Endothelial cell of umbilical vein (primary cell): ENCODE measurements at places on chromosomes 6 and 20. TPM values are rescaled to one million over a fixed set of nuclear protein-coding genes. Genes with fewer than 3 reads are reported as not detected.
A peak's percentile ranks its signal among the peaks of the same experiment; 100 is the strongest.

DNA sequence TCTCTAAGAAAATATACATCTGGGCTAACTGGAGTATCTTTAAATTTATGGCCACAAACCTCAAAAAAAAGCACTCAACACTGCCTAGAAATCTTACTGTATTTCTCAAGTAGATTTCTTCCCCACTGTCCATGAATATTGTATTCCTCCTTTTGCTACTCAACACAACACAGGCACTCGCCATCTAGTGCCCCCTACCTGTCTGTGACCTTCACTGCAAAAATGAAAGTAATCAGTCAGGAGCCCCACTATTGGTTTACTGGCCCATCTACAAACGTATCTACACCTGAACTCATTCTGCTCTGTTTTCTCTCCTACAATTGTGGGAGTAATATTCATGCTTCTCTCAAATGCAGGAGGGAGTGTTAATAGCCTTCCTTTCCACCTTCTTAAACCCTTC is 58.3 kb downstream of the LY86 start:
- DNase-seq, result no peak
- H3K4me1 ChIP-seq, result no peaks in the 10 kb centered on the region
- no peak overlapping the region for H3K27ac ChIP-seq
- no peaks in the 10 kb centered on the region for H3K27me3 ChIP-seq
- H3K36me3 ChIP-seq, result no peaks in the 10 kb centered on the region

GRCh38 chr6:4478098-4478497 is 298.1 kb upstream of the CDYL start:
- H3K27ac ChIP-seq, result no peak overlapping the region
- DNase-seq, result no peak
- H3K36me3 ChIP-seq, result no peaks in the 10 kb centered on the region

DNA sequence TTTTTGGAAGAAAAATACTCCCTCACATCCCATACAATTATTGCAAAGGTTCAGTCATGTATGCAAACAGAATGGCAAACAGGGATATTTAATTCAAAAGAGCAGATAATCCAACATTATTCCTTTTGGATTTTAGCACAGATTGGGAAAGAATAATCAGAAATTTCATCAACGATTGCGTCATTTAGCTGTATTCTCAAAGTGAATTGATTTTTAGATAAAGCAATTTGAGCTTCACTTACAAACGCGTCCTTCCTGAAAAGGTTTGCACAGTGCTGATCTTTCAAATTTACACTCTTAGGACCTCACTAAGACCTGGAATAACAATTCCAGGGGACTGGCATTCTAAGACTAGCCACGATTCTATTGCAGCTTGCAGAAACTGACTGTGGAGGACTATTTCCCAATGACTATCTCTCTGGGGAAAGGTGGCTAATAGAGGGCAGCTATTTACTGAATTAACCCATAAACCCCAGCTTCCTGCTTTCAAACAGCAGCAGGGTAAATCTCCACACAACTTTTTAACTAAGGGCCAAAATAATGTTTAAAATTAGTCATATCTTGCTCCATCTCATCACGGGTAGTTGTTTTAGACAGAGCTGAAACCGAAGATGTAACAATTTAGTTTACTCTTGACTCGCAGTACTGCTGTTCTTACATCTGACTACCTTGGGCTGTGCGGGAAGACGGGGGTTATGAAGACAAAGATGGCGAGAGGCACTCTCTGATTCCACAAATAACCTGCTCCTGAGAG is 131.2 kb upstream of the FAM184A start:
- no peaks in the 10 kb centered on the region for H3K36me3 ChIP-seq
- no peaks in the 10 kb centered on the region for H3K4me1 ChIP-seq
- DNase-seq, result no peak
- no peaks in the 10 kb centered on the region for H3K27me3 ChIP-seq
- H3K27ac ChIP-seq, result no peak overlapping the region

DNA sequence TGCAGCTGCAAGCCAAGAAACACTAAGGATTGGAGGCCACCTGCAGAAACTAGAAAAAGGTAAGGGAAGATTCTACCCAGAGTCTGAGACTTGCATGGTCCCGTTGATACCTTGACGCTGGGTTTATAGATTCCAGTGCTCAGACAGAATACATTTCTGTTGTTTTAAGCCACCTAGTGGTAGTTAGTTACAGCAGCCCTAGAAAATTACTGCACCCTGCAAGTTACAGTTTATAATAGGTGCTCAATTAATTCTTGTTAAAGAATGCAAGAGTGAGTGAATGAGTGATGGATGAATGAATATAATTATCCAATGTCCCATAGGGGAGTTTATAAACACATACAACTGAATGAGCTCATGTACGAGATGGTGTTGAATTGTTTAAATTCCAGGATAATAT is 453.1 kb upstream of the SLC35B3 start:
- H3K27me3 ChIP-seq, result no peaks in the 10 kb centered on the region
- no peak for DNase-seq
- no peak overlapping the region for H3K27ac ChIP-seq
- no peak overlapping the region for H3K4me3 ChIP-seq

- no peak overlapping the region for H3K4me3 ChIP-seq
- H3K27ac ChIP-seq, result no peak overlapping the region
- H3K36me3 ChIP-seq, result no peaks in the 10 kb centered on the region
- no peaks in the 10 kb centered on the region for H3K27me3 ChIP-seq
- peaks cover 45% of the 10 kb centered on the region for H3K4me1 ChIP-seq
These were observed 179.7 kb upstream of the MYLIP start for GRCh38 chr6:15948930-15949900.

- H3K27ac ChIP-seq, result no peak overlapping the region
- H3K36me3 ChIP-seq, result no peaks in the 10 kb centered on the region
- H3K27me3 ChIP-seq, result no peaks in the 10 kb centered on the region
- H3K4me1 ChIP-seq, result peaks cover 7% of the 10 kb centered on the region
These were observed 208.3 kb upstream of the NT5E start for GRCh38 chr6:85241498-85242052.

DNA sequence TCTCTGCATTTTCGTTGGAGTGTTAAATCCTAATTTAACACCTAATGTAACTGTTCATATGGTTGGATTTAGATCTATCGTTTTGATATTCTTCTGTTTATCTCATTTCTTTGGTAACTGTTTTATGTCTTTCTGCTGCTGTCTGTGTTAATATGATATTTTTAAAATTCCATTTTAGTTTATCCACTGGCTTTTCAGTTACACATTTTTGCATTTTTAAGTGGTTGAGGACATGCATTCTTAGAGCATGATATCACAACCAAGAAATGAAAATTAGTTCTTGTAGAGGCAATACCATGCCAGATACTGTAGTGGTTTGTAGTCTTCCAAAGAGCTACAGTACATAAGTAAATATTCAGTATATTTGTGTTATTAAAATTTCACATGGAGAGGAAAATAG is 58.6 kb downstream of the LIN28B start:
- no peak overlapping the region for H3K27ac ChIP-seq
- H3K27me3 ChIP-seq, result no peaks in the 10 kb centered on the region
- H3K4me3 ChIP-seq, result no peak overlapping the region
- peaks cover 4% of the 10 kb centered on the region for H3K4me1 ChIP-seq

GRCh38 chr6:137658287-137658686 is 164.1 kb upstream of the OLIG3 start:
- no peak for DNase-seq
- no peak overlapping the region for H3K4me3 ChIP-seq
- no peaks in the 10 kb centered on the region for H3K4me1 ChIP-seq
- H3K27me3 ChIP-seq, result peaks cover 3% of the 10 kb centered on the region
- no peak overlapping the region for H3K27ac ChIP-seq

DNA sequence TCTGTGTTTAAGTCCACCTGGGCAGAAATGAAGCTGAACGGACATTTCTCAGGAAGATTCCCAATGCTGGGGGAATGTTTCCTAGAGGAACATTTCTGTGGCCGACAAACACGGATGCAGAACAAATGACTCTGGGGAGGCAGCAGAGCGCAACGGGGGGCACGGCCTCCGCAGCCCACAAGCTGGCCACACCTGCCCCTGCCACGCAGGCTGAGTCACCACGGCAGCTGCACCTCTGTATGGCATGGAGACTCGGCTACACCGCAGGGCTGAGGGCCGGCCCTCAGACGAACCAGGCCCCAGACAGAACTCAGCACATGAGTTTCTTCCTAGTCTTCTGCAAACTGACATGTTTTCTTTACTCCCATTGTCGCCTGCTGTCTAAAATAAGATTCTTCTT is 10.0 kb upstream of the PRR18 start:
- no peak overlapping the region for H3K4me3 ChIP-seq
- no peaks in the 10 kb centered on the region for H3K4me1 ChIP-seq
- no peak overlapping the region for H3K27ac ChIP-seq
- DNase-seq, result no peak
- H3K36me3 ChIP-seq, result no peaks in the 10 kb centered on the region

DNA sequence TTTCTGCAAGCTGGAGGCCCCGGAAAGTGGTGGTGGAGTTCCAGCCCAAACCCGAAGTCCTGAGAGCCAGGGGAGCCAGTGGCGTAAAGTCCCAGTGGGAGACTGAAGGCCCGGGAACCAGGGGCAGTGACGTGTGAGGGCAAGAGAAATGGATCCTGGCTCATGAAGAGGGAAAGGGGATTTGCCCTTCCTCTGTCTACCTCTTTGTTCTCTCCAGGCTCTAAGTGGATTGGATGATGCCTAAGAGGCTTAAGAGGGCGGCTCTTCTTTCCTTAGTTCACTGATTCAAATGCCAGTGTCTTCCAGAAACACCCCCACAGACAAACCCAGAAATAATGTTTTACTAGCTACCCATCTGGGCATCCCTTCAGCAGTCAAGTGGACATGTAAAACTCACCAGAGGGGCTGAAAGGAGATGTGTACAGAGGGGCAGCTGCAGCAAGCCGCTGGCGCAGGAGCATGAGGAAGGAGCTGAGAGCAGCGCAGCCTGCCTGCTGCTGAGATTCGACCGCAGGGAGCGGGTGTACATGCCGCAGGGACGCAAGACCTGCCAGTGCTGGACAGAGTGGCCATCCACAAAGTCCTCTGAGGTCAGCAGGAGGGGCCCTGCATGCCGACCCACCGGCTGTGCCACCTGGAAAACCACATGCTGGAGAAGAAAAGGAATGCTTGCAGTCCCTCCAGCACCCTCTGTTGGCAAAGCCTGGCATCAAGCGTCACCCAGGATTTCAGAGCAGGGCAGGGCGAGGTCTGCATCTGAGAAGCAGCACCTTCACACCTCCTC is 29.5 kb downstream of the CDYL start:
- no peak overlapping the region for H3K4me3 ChIP-seq
- no peaks in the 10 kb centered on the region for H3K27me3 ChIP-seq
- peak; percentile 41 for DNase-seq
- peaks cover 9% of the 10 kb centered on the region for H3K4me1 ChIP-seq

- no peak overlapping the region for H3K27ac ChIP-seq
- H3K4me3 ChIP-seq, result no peak overlapping the region
- H3K4me1 ChIP-seq, result no peaks in the 10 kb centered on the region
These were observed 802 bp downstream of the HDGFL1 start for GRCh38 chr6:22570185-22570551.

- DNase-seq, result peak; percentile 41
- H3K4me3 ChIP-seq, result no peak overlapping the region
- no peaks in the 10 kb centered on the region for H3K36me3 ChIP-seq
- H3K27ac ChIP-seq, result no peak overlapping the region
These were observed 178.5 kb downstream of the ARID1B start for GRCh38 chr6:156955494-156956183.

- H3K27me3 ChIP-seq, result peaks cover 4% of the 10 kb centered on the region
- H3K36me3 ChIP-seq, result no peaks in the 10 kb centered on the region
- H3K4me3 ChIP-seq, result no peak overlapping the region
These were observed 10.8 kb upstream of the ADA start for GRCh38 chr20:44662261-44662660.

- no peak for DNase-seq
- no peaks in the 10 kb centered on the region for H3K4me1 ChIP-seq
- H3K4me3 ChIP-seq, result no peak overlapping the region
- H3K27ac ChIP-seq, result no peak overlapping the region
- H3K27me3 ChIP-seq, result no peaks in the 10 kb centered on the region
- no peaks in the 10 kb centered on the region for H3K36me3 ChIP-seq
These were observed 66.6 kb downstream of the TNFAIP3 start for GRCh38 chr6:137933696-137934095.

GRCh38 chr6:83153883-83154521 is 39.1 kb downstream of the PGM3 start:
- DNase-seq, result no peak
- no peaks in the 10 kb centered on the region for H3K27me3 ChIP-seq
- H3K4me3 ChIP-seq, result no peak overlapping the region
- H3K27ac ChIP-seq, result no peak overlapping the region
- H3K4me1 ChIP-seq, result no peaks in the 10 kb centered on the region
- no peaks in the 10 kb centered on the region for H3K36me3 ChIP-seq

DNA sequence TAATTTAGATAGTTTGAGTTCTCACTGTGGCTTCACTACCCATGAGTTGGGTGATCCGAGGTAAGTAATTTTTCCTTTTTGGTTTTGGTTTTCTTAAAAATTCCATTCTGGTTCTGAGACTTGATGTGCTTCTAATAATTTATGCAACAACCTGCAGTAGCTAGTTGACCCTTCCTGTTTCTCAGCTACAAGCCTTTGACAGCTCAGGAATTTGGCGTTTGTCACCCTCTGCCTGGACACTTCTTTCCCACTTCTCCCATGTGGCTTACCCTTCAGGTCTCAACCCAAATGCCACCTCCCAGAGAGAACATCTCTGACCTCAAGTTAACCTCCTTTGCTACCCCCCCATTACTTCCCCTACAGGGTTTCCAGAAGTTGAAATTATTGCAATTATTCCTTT is 49.7 kb upstream of the TSHZ2 start:
- no peak overlapping the region for H3K4me3 ChIP-seq
- no peak overlapping the region for H3K27ac ChIP-seq
- no peaks in the 10 kb centered on the region for H3K27me3 ChIP-seq
- no peaks in the 10 kb centered on the region for H3K4me1 ChIP-seq

The NRSN1 gene
- total RNA-seq, result not detected in 2 replicates

The BFSP1 gene
- total RNA-seq, result 3.7 and 5.2 TPM in 2 replicates

The LY6G6D gene
- total RNA-seq, result not detected in 2 replicates

The ZNF343 gene
- 7.9 and 9.2 TPM in 2 replicates for total RNA-seq

The PSORS1C2 gene
- total RNA-seq, result not detected in 2 replicates
